ENCODE measurements at places on chromosomes 3 and 15.

- DNase-seq: peak; percentile 20
Observed at GRCh38 chr15:26698555-26698954, 74.3 kb downstream of the GABRB3 start.

DNA sequence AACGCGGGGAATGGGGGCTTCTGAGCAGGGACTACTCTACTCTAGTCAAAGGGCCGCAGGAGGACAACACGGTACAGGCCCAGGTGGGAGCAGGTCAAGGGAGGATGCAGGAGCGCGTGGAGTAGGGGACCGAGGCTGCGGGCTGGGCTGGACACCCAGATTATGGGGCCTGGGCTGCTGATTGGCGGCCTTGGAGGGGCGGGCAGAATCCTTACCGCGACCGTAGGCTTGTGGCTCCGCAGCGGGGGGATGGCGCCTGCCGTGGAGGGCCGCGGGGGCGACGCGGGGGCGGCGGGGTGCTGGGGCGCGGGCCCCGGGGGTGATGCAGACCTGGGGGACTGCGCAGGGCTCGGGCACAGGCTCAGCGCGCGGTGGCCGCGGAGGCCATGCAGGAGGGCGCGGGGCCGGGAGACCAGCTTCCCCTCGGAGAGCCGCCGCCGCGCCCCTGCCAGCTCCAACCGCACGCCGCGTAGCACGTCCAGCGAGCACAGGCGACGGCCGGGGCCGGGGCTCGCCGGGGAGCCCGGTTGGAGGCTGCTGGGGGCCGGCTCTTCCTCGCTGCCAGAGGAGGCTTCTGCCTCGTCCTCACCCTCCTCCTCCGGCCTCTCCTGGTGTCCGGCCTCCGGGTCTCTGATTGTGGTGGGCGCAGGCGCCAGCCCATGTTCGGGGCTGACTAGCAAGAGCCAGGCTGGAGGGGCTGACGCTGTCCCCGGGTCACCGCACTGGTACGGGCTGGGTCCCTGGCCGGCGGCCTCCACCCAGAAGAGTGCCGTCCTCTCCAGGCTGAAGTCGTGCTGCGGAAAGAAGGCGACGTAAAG lies 12.9 kb downstream of the UBAP1L start:
- no peak for DNase-seq

DNA sequence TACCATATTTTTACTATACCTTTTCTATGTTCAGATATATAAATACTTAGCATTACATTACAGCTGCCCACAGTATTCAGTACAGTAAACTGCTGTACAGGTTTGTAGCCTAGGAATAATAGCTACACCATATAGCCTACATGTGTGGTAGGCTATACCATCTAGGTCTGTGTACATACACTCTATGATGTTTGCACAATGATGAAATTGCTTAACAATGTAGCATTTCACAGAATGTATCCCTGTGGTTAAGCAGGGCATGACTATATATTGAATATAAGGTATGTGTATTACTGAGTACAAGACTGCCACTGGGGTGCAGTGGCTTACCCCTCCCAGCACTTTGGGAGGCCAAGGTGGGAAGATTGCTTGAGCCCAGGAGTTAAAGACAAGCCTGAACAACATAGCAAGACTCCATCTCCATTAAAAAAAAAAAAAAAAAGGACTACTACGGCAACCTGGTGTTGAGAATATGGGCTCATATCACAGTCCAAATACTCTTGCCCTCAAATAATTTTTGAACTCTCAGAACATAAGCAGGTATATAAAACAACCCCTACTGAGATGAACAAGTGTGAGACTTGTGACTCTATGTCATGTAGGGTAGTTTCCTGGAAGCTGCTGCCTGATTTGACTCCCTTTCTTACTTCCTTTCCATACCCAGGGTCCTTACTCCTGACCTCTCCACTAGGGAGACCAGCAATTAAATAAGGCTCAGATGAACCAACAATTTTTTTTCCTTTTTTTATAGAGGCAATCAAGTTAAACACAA lies 4.8 kb downstream of the PPP1R14D start:
- DNase-seq: no peak

DNA sequence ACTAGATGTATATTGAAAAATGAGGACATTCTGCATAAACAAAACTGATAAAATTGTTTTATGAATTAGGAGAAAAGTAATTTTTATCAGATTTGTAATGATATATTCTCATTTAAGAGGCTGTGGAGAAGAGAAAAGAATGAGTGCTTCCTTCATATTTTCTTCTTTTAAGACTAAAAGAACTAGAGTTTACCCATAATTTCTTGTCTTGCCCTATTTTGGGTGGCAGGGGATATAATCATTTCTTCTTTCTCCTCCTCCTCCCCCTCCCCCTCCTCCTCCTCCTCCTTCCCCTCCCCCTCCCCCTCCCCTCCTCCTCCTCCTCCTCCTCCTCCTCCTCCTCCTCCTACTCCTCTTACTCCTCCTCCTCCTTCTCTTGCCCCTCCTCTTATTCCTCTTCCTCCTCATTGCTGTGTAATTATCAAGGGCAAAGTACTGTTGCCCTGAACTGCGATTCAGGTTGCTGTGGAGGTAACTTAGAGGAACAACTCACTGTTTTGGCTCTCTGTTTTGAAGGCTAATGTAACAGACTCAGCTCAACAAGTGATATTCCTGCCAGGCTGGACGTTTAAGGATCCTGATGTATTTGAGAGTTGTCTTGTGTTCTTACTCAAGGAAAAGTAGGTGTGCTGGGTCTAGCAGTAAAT lies 555.4 kb downstream of the AGBL1 start:
- DNase-seq: no peak

- no peak for DNase-seq
Observed at GRCh38 chr15:52111517-52112202, 915 bp downstream of the BCL2L10 start.

All from NCI-H524 (cell line).